Stimulated activated CD8-positive, alpha-beta memory T cell treated with anti-CD3 and anti-CD28 coated beads, Interleukin-7, amount 100 ng/mL, for 48 hours (primary cell): ENCODE measurements at places on chromosomes 2 and 18.

DNA sequence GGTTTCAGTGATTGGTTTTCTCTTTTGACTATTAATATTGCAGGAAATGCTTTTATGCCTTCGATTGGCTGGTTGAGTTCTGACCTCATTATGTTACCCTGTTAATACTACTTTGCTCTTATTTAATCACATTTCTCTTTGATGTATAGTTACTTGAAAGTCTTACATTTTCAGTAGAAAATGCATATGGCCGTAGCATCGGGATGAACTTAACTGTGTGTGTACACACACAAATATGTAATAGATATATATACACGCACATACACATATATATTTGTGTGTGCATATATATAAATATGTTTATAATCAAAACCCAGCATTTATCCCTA lies 1.6 kb downstream of the EPC2 start:
- no peak for DNase-seq

- DNase-seq = no peak
These were observed 89.6 kb upstream of the PPP1CB start for GRCh38 chr2:28662044-28662443.

DNA sequence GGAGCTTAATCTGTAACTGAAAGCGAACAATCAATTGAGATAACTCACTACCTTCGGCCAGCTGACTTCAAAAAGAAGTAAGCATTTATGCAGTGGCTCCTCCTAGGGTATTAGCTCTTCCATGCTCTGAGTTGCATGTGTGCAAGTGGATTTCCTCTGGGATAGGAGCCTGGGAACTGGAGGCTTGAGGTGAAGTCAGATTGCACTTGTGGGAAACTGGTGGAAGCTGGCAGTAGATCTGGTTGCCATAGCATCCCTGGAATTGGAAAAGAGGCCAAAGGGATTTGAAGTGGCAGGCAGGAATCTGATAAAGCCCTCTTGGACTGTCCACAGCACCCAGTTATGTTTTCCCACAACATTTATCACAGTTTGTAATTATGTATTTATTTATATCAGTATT lies 50.6 kb upstream of the FMNL2 start:
- no peak for DNase-seq

DNA sequence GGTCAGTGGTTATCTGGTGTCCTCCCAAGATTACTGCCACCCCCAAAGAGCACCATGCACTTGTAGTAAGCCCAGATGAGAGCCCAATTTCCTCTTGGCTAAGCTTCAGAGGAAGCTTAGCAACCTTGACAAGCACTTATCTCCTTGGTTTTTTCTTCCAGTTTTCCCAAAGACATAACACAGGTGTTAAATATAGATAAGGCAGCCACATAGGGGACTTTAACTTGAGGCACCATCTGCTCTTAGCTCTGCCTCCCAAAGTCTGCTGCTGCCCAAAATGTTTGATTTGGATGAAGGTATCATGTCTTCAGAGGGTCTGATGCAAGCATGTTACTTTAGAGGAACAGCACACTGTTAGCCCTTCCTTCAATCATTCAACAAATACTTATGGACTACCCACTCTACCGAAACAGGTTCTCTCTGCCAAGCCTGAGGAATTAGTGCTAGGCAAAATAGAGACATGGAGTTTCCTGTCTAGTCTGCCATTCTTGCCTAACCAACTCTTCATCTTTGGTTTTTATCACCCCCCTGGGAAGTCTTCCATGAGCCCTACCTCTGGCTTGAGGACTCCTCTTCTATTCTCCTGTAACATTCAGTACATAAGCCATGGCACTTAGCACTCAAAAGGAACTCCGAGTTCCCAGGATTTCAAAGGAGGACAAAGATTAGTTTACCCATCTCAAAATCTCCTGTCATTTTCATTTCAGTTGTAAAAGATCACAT lies 73.7 kb downstream of the SP3 start:
- DNase-seq = no peak

DNA sequence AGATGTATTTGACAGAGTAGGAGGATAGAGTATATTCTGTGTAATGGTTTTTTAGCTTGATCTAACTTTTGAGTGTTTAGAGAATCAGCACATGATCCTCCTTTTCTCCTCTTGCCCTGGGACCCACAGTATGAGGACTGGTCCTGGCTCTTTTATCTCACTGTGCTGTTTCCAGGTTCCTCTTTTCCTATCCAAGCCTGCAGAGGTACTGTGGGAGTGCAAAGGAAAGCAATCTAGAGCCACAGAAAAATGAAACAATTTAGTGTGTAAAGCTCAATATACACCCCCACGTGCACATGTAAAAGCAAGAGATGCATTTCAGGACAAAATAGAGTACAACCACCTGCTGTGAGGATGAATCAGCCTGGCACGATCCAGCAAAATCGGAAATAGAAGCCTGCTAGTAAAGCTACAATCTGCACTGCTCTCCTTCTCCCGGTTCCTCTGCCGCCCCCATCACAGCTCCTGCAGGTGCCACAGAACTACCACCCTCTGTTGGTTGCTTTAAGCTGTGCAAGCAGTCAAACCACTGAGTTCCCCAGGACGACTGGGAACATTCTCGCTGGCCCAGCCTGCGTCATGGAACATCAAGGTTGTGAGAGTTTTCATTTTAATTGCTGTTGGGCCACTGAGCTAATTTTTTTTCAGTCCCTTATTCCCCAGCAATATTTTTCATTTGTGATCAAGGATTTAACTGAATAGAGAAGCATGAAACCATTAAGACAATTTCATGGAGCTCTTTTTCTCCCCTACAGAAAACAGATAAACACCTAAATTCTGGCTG lies 47.8 kb upstream of the MAPRE3 start:
- no peak for DNase-seq

DNA sequence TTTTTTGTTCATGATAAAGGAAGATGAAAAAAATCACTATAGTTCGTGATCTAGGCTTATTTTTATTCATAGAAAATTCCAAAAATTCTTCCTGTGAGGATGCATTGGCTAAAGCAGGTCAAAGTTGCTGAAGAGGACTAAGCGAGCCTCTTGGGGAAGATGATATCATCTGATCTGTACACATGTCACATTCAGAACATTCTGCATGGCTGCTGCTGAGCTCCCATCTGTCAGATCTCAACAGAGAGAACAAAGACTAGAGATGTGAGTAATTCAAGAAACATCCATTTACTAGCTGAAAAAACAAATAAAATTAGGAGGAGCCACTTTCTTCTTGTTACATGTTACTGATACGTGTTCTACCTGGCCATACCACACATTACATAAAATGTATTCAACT lies 518.6 kb upstream of the FSIP2 start:
- DNase-seq = no peak

- no peak for DNase-seq
These were observed 81.4 kb downstream of the OTX1 start for GRCh38 chr2:63132020-63132419.

DNA sequence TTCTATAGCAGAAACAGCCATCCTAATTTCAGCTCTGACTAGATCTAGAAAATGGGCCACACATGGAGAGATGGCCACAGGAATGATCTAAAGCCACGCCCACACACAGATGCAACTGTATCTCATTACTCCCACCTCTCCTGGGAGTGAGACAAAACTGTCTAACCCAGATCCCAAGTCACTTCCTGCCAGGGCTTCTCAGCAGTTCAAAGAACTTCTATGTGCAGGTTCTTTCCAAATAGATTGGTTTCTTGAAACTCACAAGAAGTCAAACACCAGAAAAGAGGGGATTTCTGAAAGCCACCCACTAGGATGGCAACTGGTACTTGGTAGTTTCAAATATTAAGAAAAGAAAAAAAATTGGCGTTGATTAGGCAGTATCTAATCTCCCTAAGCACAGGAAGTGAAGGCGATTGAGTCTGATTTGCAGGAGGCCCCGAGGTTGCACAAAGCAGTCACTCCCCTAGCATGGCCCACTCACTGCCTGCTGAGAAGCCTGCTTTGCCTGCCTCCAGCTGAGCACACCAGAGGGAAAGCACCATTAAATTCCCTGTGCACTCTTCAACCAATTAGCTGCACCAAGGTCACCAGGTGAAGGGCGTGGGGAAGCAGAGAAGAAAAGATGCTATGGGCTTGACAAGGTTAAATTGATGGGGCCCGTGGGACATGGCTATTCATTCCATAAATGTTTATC lies 51.1 kb downstream of the PAPOLG start:
- DNase-seq = no peak

DNA sequence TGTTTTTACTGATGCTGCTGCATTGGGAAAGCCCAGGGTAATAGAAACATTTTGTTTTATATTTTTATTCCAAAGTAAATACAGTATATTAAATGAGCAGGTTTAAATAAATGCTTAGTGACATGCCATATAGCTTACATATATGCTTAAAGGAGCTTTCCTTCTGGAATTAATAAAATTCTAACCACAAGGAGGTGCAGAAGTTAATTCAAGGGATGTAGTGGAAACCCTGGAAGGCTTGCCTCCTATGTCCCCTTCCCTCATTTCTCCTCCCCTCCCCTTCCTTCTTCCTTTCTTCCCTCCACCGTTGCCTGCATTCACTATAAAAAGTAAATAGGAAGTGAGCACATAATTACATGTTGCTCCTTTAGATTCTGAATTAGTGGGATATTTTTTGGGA lies 96.3 kb downstream of the UBE2E3 start:
- no peak for DNase-seq

- DNase-seq = peak; percentile 19
These were observed 27.8 kb upstream of the GAREM2 start for GRCh38 chr2:26144953-26145680.

- DNase-seq = no peak
These were observed 66.9 kb downstream of the BCL11A start for GRCh38 chr2:60486551-60486950.

GRCh38 chr18:72207280-72207679 lies 336.9 kb downstream of the CBLN2 start:
- DNase-seq = no peak

DNA sequence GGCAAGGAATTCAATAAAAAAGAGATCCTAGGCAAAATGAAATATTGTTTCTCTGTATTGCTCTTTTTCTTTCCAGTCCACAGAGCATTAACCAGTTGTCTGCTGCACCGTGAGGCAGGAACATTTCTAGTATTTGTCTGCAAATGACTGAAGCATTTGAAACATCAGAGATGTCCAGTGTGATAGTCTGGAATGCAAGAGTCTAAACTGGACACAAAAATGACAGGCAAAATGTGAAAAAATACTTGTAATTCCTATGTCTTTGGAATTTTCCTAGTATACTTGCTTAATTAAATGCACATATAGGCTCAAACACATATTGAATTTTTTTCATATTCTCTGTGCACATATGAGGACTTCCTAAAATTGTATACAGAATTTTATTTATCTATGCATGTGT lies 120.5 kb upstream of the SPATS2L start:
- DNase-seq = no peak

DNA sequence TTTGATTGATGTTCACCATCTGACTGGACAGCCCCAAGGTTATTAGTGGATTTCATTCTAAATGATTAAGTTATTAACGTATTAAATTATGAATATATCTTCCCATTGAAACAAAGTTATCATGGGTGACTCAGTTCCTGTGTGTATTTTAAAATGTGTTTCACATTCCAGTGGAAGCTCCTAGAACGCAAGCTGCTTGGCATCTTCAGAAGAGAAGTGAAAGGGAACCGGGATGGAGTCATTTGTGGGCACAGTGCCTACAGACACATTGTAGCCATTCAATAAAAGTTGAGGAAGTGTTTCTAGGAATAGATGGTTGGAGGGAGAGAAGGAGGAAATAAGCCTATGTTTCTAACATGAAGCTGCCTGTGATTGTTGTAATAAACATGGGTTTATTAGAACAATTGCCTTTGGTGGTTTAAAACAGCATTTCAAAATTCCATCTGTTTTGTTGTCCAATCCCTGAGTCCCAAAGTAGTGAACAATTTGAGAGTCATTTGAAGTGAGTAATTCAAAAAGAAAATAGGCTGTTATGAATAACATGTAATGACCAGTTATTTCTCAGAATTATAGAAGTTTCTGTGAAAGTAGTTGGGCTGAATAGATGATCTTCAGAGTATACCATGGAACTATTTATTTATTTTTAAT lies 143.5 kb downstream of the PKP4 start:
- DNase-seq = no peak

DNA sequence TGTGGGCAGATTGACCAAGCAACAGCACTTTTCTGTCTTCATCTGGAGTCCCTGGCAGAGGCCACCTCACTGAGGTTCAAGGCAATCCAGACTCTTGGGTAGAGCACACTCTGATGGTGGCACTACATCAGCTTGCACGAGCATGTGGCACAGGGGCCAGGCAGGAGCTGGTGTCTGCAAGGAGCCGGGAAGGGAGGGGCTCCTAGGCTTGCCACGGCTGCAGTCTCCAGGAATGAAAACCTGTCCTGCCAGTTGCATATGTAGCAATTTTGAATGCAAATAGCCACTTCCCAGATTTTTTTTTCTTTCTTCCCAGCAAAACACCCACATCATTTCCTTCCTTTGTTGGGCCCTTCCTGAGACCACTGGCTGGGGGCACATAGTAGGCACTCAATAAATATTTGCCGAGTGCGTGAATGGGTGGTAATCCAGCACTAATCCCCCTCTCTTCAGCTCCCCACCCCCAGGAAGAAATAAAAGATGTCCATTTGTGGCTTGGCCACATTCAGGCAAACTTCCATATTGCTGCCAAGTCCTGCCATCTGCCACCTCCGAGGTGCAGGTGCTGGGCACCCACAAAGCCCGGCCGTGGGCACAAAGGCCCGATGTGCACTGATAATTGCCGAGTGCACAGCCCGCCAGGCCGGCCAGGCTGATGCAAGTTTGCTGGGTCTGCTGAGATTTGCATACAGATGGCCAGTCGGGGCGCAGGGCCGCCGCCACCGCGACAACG lies 72.4 kb downstream of the MYCN start:
- no peak for DNase-seq

- no peak for DNase-seq
These were observed 192.6 kb downstream of the SH3RF3 start for GRCh38 chr2:109321570-109321969.

DNA sequence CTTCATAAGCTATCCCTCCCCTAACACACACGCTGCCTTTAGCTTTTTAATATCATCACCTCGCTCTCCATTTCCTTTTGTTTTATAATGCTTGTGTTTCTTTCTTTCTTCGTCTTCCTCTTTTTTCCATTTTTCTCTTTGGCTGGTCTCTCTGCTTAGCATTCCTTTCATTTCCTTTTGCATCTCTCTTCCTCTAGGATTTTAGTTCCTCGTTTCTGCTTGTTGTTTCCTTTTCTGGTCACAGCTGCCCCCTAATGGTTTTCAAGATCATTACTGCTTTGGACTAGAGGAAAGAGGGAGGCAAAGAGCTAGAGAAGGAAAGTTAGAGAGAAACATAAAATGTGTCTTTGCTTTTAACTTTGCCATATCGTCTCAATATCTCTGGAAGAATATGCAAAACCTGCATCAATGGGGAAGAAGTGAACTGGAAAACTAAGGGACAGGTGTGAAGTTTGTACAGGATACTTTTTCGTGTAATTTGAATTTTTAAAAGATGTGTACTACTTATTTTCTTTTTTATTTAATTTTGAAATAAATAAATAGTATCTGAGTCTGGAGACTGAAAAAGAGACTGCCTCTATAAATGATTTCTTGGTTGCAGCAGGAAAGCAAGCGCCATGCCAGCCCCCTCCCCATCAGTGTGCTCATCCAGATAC lies 6.3 kb upstream of the NRP2 start:
- DNase-seq = no peak

DNA sequence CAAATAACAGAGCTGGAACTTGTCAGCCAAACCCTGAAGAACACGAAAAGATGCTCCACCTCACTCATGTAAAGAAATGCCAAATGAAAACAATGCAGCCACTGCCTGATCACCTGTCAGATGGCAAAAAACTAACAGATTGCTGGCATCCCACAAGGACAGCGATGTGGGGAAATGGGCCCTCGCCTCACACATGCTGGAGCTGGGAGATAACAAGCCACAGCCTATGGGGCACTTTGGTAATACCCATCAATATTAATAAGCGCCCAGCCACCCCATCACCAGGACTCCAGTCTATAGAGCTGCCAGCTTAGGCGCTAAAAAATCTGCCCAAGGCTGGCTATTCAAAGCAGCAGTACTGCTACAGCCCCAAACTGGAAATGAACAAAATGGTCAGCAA lies 27.0 kb downstream of the TFCP2L1 start:
- no peak for DNase-seq
